Fibroblast of skin of left biceps (primary cell): ENCODE measurements at places on chromosomes 7 and 10.

DNA sequence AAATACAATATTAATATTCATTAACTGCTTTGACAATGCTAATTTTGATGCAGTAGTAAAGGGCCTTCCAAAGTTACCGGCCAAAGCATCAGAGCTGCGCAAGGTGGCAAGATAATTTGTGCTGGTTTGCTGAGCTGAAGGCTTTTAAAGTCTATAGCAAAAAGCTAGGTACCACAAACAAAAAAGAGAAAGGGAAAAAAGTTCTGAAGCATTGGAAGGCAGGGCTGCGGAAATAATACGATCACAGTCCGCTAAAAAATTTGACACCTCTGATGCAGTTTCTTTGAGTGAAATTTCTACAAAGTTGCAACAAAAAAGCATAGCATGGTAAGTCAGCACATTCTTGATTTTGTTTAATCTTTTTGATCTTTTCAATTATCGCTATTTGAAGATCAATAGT, 175.6 kb downstream of the TCF7L2 start:
- no peak for DNase-seq

GRCh38 chr7:28739826-28740225, 218.3 kb downstream of the TRIL start:
- no peak for DNase-seq

- DNase-seq, result no peak
Observed at GRCh38 chr7:26379711-26380110, 88.0 kb downstream of the SNX10 start.

DNA sequence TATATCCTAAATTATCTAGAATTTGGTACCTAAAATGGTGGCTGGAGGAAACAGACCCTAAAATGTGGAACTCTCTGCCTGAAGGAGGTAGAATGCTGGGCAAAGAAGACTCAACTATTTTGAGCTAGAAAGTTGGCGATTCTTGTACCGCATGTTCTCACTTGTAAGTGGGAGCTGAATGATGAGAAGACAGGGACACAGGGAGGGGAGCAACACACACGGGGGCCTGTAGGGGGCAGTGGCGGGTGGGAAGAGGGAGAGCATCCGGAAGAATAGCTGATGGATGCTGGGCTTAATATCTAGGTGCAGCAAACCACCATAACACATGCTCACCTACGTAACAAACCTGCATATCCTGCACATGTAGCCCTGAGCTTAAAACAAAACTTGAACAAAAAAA, 250.6 kb downstream of the CALN1 start:
- DNase-seq, result no peak

DNA sequence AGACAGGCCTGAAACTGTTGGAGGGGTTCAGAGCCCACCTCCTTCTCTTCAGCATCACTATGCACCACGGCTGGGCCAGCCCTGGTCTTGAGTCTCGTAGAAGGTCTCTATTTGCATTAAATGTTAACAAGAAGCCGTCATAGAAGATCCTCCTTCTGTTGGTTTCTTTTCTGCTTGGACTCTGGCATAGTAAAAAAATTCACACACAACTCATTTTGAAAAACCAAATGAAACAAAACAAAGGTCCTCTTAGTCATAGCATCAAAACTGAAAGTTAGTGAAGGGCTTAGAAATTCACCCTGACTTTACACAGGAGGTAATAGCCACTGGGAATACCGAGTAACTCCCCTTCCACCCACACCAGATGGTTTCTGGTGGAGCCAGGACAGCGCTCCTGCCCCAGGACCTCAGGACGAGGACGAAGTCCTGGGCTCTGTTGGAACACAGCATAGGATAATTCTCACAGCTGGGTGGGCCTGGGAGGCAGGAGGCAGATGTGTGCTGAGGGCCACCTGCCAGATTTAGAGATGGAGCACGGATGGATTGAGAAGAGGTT, 248.4 kb upstream of the KLF6 start:
- DNase-seq, result no peak

GRCh38 chr7:47502240-47502877, 79.6 kb downstream of the TNS3 start:
- no peak for DNase-seq

GRCh38 chr7:150855476-150856302, 3.4 kb downstream of the AOC1 start:
- no peak for DNase-seq

- no peak for DNase-seq
Observed at GRCh38 chr10:32315424-32315823, 31.5 kb downstream of the EPC1 start.

DNA sequence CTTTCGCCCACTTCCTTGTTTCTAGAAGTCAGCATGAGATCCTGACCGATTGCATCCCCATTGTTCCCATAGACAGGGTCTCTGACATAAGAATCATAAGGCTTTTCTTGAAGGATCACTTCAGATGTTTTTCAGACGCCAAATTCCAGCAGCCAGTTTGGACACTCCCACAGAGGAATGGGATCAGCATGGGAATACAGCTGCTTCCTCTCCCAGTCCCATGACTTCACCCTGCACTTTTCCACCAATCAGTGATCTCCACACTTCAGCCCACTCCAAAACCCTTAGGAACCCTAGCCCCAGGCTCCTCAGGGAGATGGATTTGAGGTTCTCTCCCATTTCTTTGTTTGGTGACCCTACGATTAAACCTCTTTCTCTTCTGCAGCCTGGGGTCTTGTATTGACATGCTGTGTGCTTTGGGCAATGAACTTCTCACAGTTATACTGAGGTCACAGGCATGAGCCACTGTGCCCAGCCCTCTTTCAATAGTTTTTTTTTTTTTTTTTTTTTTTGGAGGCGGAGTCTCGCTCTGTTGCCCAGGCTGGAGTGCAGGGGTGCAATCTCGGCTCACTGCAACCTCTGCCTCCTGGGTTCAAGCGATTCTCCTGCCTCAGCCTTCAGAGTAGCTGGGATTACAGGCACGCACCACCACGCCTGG, 52.8 kb upstream of the CHST3 start:
- DNase-seq, result no peak

GRCh38 chr7:42522227-42522991, 285.4 kb upstream of the GLI3 start:
- no peak for DNase-seq

DNA sequence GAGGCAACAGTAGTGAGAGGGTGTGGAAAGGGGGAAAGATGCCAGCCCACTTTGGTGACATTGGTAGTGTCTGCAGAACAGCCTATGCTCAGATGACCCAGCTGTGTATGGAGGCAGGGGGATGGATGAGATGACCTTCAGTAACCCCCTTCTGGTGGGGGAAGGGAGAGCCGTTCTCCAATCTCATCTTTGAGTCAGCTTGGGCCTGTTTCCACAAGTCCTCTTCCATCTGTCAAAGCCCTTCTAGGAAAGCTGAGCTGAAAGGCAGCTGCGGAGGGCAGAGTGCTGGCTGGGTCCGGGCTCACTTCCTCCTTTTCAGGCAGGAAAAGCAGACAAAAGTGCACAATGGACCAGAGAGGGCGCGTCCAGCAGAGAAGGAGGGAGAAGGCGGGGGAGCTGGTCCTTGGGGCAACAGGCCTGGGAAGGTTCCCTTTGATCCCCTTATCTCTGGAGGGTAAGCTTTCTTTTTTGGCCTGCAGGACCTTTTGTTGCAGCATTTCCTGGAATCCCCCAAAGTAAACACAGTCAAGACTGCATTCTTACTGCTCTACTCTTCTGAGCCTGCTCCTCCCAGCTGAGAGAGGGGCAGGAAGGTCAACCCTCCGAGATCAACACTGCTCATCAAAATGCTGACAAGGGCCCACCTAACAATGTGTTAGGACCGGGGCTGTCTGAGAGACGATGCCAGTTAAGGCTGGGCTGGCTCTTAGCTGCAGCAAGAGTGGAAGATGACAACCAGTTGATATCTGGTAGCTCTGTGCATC, 1.2 kb upstream of the LRMDA start:
- DNase-seq, result no peak
